ENCODE measurements at places on chromosomes 3 and 15. TPM values are rescaled to one million over a fixed set of nuclear protein-coding genes. Genes with fewer than 3 reads are reported as not detected.
A peak's percentile ranks its signal among the peaks of the same experiment; 100 is the strongest.

DNA sequence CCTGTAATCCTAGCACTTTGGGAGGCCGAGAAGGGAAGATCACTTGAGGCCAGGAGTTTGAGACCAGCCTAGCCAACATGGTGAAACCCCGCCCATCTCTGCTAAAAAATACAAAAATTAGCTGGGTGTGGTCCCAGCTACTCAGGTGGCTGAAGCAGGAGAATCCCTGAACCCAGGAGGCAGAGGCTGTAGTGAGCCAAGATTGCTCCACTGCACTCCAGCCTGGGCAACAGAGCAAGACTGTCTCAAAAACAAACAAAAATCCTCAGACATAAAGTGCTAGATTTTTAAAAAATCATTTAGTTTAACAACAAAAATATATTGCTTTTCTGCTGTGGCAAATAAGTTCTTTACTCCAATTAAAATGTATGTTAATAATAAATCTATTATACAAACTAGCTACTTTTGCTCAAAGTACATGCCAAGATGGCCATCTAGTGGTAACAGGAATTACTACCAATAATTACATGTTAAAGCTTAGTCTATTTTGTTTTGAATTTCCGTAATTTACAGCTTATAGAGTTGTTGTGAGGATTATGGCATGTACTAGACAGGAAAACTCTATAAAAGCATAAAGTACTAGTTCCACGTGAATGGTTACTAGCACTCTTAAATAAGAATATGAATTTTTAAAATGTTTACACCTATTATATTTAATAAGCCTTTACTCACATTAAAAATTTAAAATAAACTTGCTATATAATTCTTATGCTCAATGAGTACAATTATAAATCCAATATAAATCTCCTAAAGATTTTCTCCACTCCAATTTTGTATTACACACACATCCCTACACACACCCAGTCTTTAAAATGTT is 39.0 kb downstream of the GABPB1 start:
- H3K27me3 ChIP-seq = no peaks in the 10 kb centered on the region
- peak; percentile 63 for DNase-seq
- H3K27ac ChIP-seq = no peak overlapping the region
- H3K4me3 ChIP-seq = no peak overlapping the region
- H3K4me1 ChIP-seq = peaks cover 15% of the 10 kb centered on the region

DNA sequence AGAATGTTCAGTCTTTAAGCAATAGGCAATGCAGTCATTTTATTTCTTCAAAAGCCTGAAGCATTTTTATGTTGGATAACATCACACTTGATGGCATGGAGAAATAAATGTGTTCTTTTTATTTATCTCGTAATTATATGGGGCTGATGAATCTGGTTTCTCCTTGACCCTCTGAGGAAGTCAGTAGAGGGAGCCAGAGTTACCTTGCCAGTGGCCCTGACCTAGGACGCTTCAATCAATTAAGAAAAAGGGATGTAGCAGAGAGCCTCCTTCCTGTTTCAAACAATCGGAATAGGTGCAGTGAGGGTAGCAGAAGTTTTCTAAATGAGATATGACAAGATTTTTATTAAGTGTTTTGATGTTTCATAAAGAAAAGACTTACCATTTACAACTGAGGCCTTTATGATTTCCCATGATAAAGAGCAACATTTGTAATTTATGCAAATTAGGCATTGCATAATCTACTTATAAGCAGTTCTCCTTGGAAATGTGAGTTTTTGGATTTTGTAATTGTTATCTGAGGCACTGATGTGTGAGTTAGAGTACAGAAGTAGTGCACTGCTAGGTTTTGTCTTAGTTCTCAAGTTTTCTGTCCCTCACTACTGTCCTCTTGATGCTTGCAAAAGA is 129.1 kb downstream of the RAP2B start:
- no peaks in the 10 kb centered on the region for H3K36me3 ChIP-seq
- no peak overlapping the region for H3K4me3 ChIP-seq
- H3K4me1 ChIP-seq = peaks cover 54% of the 10 kb centered on the region
- H3K27me3 ChIP-seq = no peaks in the 10 kb centered on the region
- no peak overlapping the region for H3K27ac ChIP-seq

DNA sequence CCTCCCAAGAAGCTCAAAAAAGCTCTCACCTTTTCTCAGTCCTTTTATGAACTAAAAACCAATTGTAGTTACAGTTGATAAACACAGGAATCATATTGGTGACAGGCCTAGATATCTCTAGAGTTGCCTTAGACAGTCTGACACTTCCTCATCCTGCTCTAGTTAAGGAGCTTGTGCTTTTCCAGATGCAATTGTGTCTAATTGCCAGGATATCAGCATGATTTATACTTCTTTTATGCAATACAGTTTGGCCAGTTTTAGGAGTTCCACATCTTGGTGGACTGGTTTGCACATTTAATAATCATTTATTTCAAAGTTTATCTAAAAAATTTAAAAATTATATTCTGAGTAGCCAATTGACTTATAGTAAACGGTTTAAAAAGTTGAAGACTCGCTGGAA is 95.7 kb downstream of the DUT start:
- H3K4me3 ChIP-seq = peak overlapping the region; percentile 64
- peaks cover 91% of the 10 kb centered on the region for H3K4me1 ChIP-seq
- peak overlapping the region; percentile 80 for H3K27ac ChIP-seq
- peaks cover 47% of the 10 kb centered on the region for H3K27me3 ChIP-seq
- DNase-seq = no peak

DNA sequence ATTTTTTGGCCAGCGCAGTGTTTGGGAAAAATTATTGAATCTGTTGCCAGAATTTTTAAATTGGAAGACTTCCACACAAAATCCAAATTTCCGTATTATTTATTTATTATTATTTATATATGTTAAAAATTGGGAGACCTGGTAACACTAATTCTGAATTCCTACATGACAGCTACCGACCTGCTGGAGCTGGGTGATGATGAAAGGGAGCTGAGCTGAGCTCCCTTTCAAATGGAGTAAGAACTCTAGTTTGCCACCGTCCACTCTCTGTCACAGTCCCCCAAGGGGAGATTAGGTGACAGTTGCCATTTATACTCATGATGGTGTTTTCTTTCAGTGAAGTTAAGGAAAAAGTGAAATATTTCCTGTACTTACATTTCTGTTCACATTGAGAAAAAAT is 1.4 kb downstream of the CRTC3 start:
- peak overlapping the region; percentile 83 for H3K27ac ChIP-seq
- peaks cover 4% of the 10 kb centered on the region for H3K27me3 ChIP-seq
- H3K36me3 ChIP-seq = peaks cover 16% of the 10 kb centered on the region
- DNase-seq = no peak

DNA sequence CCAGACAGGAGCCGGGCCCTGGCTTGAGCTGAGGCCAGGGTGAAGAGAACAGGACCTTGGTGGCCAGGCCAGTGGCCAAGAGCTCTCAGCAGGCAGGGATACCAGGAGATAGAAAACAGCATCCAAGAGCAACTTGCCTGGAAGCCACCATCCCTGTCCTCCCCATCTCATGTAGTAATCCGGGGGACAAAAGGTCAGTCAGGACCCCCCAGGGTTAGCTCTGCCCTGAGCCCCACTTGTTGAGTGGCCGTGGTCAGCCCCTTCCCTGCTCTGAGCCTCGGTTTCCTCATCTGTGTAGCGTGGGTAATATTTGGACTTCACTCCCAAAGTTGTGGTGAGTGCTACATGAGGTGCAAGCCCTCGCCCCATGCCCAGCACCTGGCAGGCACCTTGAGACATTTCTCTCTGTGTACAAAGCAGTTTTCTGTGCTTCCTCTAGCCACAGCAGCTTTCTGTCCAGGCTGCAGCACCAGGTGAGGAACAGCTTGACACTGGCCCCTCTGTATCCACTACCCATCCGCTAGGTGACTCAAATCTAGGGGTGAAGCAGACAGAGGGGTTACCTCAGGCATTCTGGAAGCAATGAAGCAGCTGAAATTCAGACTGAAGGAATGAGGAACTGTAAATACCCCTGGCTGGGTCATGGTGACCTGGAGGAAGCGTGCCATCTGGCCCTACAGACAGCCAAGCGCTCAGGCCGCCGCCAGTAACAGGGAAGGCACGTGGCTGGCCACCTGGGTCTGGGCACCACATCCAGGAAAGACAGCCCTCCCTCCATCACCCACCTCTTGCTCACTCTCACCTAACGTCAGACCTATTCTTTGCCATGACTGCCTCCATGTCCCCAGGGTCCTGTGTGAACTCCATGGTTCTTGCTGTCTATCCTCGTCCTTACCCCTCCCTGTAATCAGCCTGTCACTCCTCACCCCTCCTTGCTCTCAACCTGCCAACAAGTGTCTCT is 6.7 kb downstream of the CISH start:
- no peak overlapping the region for H3K4me3 ChIP-seq
- H3K27ac ChIP-seq = no peak overlapping the region
- peaks cover 22% of the 10 kb centered on the region for H3K4me1 ChIP-seq
- H3K27me3 ChIP-seq = peaks cover 5% of the 10 kb centered on the region
- DNase-seq = no peak

- H3K36me3 ChIP-seq = no peaks in the 10 kb centered on the region
- no peaks in the 10 kb centered on the region for H3K27me3 ChIP-seq
- H3K4me1 ChIP-seq = no peaks in the 10 kb centered on the region
These were observed 333.1 kb upstream of the RBMS3 start for GRCh38 chr3:28947751-28948150.

DNA sequence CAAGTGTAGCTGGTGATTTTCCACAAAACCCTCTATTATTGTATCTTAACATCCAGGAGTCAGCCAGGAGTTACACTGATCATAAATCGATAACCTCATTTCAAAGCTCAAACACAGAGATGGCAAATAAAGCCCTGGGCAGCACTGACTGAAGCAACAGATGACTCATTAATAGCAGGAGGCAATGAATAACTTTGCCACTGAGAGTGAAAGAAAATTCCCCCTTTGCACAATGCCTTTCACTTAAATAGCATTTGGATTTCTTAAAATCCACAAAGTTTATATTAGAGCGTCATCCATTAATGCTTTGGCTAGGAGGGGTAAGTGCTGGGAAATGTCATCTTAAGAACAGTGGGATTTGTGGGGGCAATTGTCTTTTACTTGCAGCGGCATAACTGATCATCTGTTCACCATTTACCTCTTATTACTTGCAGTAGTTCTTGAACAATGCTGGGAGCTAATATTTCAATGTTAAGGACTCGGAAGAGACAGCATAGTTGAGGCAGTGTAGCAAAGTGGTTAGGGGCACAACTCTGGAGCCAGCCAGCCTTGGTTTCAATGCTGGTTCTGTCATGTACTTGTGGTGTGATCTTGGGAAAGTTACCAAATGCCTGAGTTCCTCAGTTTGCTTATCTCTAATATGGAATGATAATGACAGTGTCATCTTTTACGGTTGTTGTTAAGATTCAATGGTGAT is 630.4 kb upstream of the TBL1XR1 start:
- H3K36me3 ChIP-seq = no peaks in the 10 kb centered on the region
- H3K27ac ChIP-seq = peak overlapping the region; percentile 27
- peaks cover 73% of the 10 kb centered on the region for H3K4me1 ChIP-seq
- H3K4me3 ChIP-seq = no peak overlapping the region

DNA sequence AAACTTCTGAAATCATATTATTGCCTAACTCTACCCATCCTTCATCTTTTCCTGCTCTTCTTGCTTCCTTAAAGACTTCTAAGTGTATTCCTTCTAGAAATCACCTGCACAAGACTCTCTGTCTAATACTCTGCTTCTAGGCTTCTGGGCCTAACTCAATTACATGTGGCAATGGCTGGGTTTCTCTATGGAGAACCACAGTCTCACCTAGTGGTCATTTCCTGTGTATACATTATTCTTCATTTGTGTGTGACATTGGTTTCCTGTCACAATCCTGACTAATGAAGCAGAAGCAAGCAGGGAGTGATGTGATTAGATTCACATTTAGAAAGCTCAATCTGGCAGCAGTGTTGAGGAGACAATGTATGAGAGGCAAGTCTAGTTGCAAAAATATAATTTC is 16.9 kb upstream of the CLDN1 start:
- peak; percentile 50 for DNase-seq
- no peaks in the 10 kb centered on the region for H3K27me3 ChIP-seq
- H3K4me3 ChIP-seq = no peak overlapping the region
- H3K4me1 ChIP-seq = peaks cover 36% of the 10 kb centered on the region

DNA sequence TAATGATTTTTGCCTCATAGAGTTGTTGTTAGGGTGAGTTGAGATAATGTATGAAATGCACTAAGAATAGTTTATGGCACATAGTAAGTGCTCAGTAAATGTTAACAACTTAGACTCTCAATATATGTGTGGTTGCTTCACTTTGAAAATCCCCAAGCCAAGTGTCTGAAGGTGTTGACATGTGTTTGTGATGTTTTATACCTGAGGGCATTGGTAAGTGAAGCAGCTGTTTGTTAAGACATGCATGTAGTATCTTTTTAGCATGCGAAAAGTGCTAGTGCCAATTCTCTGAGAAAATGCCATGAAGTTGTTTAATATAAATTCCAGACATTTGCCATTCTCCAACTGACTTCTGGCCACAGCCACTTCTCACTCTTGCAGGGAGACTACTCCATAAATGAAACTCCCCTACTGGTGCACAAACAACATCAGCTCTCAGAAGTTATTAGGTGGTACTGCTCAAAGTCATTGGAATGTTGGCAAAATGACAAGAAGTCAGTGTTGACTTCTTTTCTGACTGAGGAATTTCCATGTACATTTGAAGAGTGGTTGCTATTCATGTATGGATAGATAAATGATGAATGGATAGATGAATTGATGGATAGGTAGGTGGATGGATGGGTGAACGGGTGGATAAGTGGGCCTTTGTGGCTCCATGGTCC is 103.6 kb upstream of the NUDT16 start:
- no peak overlapping the region for H3K27ac ChIP-seq
- H3K27me3 ChIP-seq = no peaks in the 10 kb centered on the region
- no peaks in the 10 kb centered on the region for H3K36me3 ChIP-seq
- H3K4me3 ChIP-seq = no peak overlapping the region
- H3K4me1 ChIP-seq = peaks cover 11% of the 10 kb centered on the region

- H3K36me3 ChIP-seq = peaks cover 13% of the 10 kb centered on the region
- no peaks in the 10 kb centered on the region for H3K27me3 ChIP-seq
- no peak overlapping the region for H3K27ac ChIP-seq
- H3K4me1 ChIP-seq = no peaks in the 10 kb centered on the region
- DNase-seq = no peak
These were observed 42.5 kb downstream of the ZNF445 start for GRCh38 chr3:44434834-44435510.

AADAC gene
- total RNA-seq = not detected

FBXL22 gene
- total RNA-seq = 0.46 TPM

SPTBN5 gene
- total RNA-seq = 0.34 TPM

SLC51B gene
- not detected for total RNA-seq

PLA2G4E gene
- not detected for total RNA-seq

All from HFFc6 (cell line).